ENCODE measurements at places on chromosomes 6 and 20.
A peak's percentile ranks its signal among the peaks of the same experiment; 100 is the strongest.

GRCh38 chr6:169146521-169146920 is 107.1 kb downstream of the THBS2 start:
- no peak for DNase-seq

DNA sequence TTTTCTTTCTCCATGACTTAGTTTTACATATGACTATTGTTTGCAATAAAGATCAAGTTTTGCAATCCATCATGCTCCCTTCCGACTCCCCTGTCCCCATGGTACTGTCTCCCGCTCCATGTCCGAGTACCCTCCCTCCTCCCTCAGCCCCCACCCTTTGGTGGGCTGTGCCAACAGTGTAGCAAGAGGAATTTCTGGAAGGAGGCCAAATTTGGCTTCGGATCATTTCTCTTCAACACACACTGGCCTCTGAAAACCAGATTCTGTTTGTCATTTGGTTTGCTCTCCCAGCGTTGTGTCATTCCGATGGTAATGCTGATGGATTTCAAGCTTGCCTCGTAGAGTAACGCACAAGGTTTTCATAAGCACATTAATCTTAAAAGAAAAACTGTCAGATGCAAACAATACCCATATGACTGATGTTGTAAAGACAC is 22.9 kb upstream of the PAX1 start:
- DNase-seq, result no peak

- no peak for DNase-seq
Measured at GRCh38 chr6:47004463-47004862, 37.7 kb downstream of the ADGRF1 start.

- no peak for DNase-seq
Measured at GRCh38 chr20:53708129-53708968, 114.7 kb upstream of the ZNF217 start.

DNA sequence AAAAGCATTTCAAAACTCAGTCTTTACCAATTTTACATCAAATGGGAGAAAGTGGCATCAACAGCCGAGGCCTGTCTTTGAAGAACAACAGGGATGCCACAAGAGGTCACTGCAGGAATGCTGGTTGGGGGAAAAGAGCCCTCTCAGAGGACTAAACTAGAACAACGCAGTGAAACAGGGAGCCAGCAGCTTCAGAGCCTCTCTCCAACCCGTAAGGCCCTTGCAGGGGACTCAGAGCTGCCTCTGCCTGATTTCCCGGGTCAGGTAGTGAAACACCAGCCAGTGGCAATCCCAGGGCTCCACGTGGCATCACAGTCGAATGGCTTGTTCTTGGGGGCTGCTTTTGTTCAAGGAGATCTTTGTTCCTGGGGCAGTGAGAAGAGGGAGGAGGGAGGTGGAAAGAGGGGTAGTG is 55.0 kb upstream of the KCNK16 start:
- peak; percentile 84 for DNase-seq

DNA sequence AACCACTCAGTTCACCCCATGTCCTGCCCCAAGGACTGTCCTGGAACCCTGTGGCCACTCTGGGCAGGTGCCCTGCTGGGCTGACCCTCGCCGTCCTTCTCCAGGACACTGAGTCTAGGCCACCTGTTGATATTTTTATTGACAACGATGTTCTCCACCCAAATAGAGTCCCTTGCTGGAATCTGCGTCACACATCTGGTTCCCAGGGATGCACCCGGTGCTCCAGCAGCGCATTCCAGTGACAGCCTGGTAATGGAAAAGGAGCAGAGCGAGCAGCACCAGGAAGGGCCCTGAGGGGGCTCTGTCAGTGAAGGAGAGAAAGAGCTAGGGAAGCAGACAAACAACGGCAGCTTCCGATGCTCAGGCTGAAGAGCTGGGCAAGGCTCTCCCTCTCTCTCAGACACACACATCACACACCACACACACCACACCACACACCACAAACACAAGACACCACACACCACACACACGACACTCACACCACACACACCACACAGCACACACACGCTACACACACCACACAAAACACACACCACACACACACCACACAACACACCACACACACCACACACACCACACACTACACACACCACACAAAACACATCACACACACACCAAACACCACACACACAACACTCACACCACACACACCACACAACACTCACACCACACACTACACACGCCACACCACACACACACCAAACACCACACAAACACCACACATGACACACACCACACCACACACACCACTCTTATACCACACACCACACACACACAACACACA is 117.9 kb upstream of the THBS2 start:
- peak; percentile 69 for DNase-seq

- no peak for DNase-seq
Measured at GRCh38 chr20:25695532-25696370, 902 bp downstream of the ZNF337 start.

DNA sequence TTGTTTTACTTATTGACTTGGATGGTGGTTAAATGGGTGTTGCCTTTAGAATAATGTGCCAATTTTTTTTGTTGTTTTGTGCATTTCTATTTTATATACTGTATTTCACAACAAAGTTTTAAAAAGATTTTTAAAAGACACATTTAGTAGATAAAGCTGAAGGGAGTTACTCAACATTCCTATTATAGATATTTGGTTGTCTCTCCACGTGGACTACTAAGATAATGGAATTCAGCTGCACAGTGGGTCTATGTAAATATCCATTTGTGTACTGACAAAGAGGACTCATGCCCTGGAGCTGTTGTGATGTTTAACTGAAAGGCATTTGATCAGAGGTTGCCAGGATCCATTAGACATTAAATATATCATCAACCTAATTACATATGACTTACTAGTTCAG is 23.2 kb upstream of the FAM135A start:
- DNase-seq, result no peak

DNA sequence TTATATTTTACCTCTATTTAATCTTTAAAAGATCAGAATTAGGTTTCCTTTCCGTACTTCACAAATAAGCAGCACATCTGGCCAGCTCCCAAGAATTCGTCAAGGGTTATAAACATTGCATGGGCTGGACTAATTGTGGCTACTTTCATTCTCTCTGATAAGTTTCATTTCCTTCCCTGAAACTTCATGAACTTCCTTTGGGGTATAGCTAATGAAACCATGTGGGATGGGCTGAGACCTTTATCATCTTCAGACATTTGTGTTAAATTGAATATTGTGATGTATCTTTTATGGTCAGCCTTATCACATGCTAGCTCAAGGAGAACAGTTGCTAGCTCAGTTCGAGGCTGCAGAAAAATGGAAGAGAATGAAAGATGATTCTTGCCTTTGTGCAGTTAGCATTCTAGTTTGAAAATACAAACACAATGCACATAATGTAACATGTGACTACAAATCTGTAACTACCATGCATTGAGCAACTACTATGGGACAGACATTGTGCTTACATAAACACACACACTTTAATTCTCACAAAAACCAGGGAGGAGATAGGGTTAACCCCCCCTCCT is 1.7 kb upstream of the GMPR start:
- DNase-seq, result no peak

GRCh38 chr6:13009461-13009860 is 292.9 kb downstream of the PHACTR1 start:
- DNase-seq, result no peak

- DNase-seq, result no peak
Measured at GRCh38 chr20:5718896-5719595, 31.2 kb upstream of the SHLD1 start.

DNA sequence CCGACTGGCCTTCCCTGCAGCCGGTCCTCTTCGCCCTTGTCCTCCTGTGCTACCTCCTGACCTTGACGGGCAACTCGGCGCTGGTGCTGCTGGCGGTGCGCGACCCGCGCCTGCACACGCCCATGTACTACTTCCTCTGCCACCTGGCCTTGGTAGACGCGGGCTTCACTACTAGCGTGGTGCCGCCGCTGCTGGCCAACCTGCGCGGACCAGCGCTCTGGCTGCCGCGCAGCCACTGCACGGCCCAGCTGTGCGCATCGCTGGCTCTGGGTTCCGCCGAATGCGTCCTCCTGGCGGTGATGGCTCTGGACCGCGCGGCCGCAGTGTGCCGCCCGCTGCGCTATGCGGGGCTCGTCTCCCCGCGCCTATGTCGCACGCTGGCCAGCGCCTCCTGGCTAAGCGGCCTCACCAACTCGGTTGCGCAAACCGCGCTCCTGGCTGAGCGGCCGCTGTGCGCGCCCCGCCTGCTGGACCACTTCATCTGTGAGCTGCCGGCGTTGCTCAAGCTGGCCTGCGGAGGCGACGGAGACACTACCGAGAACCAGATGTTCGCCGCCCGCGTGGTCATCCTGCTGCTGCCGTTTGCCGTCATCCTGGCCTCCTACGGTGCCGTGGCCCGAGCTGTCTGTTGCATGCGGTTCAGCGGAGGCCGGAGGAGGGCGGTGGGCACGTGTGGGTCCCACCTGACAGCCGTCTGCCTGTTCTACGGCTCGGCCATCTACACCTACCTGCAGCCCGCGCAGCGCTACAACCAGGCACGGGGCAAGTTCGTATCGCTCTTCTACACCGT is 6.1 kb downstream of the UBD start:
- DNase-seq, result peak; percentile 89

GRCh38 chr6:134739299-134740026 is 210.4 kb downstream of the ALDH8A1 start:
- no peak for DNase-seq

GRCh38 chr20:45318386-45318939 is 10.4 kb upstream of the MATN4 start:
- DNase-seq, result no peak

GRCh38 chr20:21712443-21713059 is 7.1 kb downstream of the PAX1 start:
- DNase-seq, result no peak

GRCh38 chr6:33856031-33856590 is 52.3 kb upstream of the MLN start:
- DNase-seq, result no peak

DNA sequence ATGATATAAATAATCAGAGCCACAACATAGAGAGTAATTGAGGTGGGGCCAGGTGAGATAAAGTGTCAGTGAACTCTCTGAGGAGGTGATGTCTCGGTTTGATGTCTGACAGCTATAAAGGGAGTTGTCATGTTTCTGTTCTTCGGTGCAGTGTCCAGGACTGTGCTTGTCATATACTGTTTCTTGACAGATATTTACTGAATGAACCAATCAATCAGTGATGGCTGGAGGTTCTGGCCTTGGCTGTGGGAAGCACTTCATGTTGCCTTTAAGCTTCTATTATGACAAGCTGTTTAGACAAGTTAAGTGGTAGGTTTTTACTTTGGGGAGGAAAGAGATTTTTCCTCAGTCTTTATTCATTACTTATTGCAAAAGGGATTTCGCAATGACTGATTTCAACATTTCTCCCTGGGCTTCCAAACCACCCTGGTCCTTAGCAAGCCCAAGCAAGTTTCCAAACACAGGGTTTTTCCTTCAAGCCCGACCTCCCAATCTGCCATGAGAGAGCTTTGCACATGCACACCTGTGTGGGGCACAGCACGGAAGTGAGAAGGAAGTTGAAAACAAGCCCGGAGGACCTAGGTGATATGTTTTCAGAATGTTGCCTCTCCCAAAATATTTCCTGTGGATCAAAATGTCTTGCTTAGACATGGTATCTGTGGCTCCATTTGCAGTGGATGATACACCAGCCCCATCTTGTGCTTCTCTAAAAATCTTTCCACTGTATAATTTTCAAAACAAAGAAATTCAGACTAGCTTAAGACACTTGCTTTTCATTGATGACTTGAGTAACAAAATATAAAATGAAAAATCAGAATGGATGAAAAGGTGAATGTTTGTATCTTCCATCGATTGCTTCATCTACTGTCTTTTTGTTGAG is 567.3 kb upstream of the BTBD3 start:
- no peak for DNase-seq

DNA sequence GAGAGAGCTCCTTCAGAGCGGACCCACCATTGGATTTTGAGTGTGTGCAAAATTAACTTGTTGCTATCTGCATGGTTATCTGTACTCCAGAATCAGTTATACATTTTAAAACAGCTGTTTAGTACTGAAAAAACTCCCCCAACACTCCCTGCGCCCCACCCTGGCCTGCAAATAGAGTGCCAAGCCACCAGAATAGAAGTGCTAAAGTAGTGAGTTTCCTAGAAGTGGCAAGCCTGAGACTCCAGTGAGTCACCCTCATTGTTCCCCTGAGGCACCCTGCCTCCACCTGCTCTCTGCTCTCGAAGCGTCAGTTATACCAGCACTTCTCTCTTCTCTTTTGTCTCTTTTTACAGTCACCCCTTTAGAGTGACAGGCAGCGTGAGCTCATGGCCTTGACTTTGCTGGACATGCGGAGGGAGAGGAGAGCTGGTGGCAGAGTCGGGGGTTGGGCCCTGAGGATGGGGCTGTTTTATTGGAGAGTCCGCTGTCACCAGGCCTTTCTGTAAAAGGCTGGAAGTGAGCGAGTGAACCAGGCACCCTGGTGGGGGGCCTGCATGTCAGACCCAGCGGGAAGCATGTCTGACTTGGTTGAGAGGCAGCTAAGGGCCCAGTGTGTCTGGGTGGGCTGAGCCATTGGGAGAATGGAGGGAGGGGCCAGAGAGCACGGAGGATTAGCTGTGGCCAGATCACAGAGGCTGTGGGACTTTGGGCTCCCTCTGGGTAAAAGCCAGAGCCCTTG is 10.4 kb downstream of the IGF2R start:
- no peak for DNase-seq

DNA sequence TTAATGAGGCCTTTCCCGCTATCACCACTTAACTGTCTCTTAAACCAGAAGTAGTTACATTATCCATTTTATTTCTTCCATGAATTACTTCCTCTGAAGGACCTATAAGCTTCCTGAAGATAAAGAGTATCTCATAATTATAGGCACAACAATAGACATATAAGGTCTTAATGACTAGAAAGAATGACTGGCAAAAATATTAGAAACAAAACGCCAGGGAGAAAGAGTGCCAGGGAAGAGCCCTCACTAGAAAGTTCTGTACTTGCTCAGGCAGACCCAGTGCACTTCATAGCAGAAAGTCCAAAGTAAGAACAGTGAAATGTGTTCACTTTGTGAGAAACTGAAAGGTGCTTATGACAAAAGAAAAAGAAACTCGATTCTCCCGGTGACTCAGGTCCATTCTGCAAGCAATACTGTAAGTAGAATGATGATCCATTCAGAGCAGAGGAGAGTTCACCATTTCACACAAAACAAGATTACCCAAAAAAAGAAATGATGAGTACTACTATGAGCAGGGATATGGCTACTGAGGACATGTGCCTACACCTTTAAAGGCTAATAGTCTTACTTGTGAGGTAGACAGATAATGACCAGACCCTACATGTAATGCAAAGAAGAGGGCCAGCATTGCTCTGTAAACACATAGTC is 5.5 kb downstream of the ZNF334 start:
- DNase-seq, result no peak

GRCh38 chr6:96724641-96725040 is 112.6 kb downstream of the GPR63 start:
- DNase-seq, result no peak

- no peak for DNase-seq
Measured at GRCh38 chr20:36101192-36101591, 53.3 kb upstream of the EPB41L1 start.

GRCh38 chr6:135176464-135176863 is 4.6 kb upstream of the MYB start:
- DNase-seq, result no peak

- no peak for DNase-seq
Measured at GRCh38 chr20:23753589-23753988, 2.9 kb upstream of the CST1 start.

Measured in H9 (cell line).